Activated CD4-positive, alpha-beta memory T cell treated with anti-CD3 and anti-CD28 coated beads for 36 hours (primary cell): ENCODE measurements at places on chromosomes 2 and 18.

DNA sequence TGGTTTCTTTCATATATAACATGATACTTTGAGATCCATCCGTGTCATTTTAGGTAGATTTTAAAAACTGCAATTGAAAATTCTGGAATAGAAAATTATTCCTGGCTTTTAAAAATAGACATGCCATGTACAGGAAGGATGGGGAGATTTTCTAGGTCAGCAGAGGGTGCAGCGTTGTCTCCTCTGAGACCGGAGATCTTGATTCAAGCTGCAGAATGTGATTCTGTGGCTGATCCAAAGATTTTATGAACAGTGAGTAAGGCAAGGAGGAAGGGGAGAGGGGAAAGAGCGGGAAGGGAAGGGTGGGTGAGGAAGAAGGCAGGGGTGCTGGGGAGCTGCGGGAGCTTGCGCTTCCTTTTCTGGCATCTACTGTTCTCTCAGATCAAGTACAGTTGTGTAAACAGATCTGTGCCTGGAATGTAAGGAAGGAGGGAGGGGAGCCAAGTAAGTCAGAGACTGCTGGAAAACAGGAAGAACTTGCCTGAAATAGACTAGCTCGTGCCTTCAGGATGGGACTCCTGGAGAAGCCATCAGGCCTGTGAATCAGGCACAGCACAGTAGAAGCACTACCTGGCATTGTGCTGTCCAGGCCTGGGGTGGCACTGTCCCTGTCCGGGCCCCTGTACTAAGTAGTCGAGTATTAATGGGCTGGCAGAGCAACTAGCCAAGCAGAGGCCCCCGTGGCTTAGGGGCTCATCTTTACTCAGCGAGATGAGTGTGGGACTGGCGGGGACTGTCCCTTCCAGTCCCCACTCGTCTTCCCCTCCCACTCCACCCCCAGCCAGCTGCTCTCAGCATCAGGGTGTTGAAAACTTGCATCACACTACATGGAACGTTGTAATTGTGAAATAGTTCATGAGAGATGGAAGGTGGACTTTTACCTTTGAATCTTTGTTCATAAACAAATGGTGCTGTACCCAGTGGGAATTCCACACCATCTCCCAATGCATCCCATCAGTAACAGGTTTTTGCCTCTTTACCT lies 163.5 kb downstream of the UXS1 start:
- peak; percentile 72 for DNase-seq

- no peak for DNase-seq
These were observed 38.4 kb downstream of the EPAS1 start for GRCh38 chr2:46335391-46336282.

DNA sequence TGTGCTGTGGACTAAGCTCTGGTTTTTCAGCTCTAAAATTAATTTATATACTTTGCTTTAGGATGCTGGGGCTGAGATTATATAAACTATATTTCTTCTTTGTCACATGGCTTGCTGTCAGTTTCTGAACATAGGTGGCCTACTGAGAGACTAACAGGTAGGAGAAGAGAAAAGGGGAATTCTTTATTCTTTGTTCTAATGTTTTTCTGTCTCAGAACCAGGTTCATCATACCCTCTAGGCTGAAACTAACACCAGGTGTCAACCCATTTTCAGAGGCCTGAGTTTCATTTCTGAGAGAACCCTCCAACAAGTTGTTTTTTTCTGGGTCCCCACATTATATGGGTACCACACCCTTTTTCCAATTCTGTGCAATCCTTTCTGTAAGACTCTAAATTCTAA lies 843.6 kb downstream of the TRIB2 start:
- no peak for DNase-seq

- DNase-seq, result no peak
These were observed 433.7 kb downstream of the MBD2 start for GRCh38 chr18:53790786-53791185.

GRCh38 chr2:241183221-241183620 lies 5.3 kb upstream of the ANO7 start:
- no peak for DNase-seq

GRCh38 chr2:1744446-1745170 lies at the start of gene PXDN:
Gene PXDN (minus strand): TSS chr2:1744515. CDS start chr2:1744455, 60 bp downstream.
- DNase-seq, result no peak

DNA sequence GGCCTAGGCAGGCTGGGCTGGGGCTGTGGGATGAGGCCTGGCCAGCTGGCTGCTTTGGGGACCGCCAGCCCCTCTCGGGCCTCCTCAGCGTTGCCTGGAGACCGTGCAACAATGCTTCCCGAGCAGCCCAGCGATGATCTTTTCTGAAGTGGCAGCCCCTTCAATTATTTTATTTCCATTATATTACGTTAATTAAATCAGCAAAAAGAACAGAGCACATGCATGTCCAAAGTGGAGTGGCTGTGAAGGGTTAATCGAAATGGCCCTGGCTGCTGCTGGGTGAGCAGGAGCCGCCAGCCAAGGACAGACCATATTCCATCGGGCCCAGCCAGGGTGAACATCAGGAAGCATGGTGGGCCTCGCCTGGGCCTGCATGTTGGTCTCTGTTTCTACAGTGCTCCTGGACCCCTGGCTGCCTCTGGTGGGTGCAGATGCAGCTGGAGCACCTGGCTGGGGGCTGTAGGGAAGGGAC lies 245.5 kb downstream of the MYCN start:
- no peak for DNase-seq

DNA sequence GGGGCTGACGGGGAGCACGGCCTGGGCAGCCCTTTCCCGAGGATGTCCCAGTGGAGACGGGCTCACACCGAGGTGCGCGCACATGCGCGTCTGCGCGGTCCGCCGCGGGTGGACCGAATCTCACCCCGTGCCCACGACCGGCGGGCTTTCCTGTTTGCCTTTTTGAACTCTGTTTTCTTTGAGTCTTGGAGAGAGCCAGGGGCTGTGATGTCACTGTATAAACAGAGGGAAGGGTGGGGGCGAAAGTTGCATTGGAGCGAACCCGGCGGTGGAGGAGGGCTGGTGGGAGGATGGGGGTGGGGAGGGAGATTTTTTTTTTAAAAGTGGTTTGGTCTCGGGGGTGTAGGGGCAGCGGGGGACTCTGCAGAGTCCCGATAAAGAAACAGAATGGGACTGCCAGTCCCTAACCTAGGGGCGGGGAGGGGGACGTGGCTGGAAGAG lies 141.2 kb upstream of the CTAGE1 start:
- no peak for DNase-seq

GRCh38 chr2:99399795-99400194 lies 62.6 kb downstream of the EIF5B start:
- DNase-seq, result no peak

DNA sequence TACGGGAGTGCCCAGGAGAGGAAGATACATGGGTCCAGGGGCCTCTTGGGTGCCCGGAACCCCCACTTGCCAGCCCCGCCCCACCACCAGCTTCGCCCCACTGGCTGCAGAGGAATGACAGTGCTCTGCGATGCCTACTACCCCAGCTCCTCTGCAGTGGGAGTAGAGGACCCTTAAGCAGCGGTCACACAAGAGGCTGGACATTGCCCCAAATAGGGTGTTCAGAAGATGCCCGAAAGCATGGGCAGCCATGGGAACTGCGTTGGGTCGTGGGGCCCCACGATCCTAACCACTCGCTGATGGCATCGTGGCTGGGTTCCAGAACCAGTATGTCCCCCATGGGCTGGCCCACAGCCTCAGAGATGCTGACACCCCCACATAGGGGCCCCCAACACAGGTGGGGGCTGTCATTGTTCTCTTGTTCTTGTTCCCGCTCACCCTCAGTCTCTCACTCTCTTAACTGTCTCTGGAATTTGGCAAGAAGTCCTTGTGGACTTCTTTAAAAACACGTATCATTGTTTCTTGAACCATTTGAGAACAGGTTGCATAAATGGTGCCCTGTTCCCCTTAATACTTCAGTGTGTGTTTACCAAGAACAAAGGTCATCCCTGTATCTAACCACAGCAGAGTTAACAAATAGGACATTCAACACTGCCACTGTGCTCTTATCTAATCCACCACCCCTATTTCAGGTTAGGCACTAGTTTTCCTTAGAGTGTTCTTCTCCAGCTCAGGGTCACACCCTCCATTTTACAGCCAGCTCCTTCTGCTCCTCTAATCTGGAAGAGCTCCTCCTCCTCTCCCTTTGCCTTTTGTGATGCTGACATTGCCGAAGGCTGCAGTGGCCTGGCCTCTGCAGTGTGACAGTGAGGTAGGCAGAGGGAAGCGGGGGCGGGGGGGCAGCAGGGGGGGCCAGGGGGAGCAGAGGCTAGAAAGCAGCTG lies 76.3 kb downstream of the STPG4 start:
- no peak for DNase-seq

DNA sequence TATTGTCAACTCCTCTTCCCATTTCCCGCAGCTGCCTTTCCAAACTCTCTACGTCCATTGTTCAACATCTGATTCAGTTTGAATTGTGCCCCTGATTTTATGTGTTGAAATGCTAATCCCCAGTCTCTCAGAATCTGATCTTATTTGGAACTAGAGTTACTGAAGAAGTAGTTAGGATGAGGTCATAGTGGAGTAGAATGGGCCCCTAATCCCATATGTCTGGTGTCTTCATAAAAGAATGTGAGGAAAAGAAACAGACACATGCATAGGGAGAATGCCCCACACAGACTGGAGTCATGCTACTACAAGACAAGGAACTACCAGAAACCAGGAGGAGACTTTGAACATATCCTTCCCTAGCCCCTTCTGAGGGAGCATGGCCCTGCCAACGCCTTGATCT lies 99.2 kb downstream of the LRP1B start:
- no peak for DNase-seq

DNA sequence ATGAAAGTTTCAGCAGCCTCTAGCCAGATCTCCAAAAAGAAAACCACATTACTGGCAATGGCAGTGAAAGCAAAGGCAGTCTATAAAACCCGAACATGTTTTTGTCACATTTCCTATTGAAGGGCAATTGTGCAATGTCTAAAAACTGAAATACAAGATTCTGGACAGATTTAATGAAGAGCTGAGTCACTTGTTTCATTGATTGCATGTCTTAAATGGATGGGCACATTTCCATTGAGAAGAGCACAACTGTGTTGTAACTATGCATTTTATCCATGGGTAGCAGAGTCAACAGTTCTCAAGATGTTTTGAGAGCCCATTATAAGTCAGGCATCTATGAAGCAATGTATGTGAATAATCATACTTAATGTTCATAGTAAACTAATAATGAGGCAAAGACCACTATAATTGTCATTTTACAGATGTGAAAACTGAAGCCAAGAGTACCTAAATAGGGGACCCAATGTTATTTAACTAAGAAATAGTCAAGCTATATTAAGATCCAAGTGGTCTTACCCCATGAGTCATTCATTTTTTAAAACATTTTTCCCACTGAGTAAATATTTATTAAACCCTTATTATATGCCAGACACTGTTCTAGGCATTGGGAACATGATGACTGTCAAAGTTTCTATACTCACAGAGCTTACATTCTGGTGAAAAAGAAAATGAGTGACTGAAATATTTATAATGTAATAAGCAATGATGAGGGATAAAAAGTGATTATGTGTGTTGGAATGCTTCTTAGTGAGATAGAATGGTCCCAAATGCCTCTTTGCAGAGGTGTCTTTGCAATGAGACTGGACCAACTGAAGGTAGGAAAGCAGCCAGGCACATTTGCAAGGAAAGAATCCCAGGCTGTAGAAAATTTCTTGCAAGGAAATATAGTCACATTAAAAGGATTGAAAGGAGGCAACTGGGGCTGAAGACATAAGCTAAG lies 818.9 kb upstream of the ACVR2A start:
- no peak for DNase-seq

- peak; percentile 15 for DNase-seq
These were observed 1.2 kb downstream of the CABLES1 start for GRCh38 chr18:23136326-23137096.

DNA sequence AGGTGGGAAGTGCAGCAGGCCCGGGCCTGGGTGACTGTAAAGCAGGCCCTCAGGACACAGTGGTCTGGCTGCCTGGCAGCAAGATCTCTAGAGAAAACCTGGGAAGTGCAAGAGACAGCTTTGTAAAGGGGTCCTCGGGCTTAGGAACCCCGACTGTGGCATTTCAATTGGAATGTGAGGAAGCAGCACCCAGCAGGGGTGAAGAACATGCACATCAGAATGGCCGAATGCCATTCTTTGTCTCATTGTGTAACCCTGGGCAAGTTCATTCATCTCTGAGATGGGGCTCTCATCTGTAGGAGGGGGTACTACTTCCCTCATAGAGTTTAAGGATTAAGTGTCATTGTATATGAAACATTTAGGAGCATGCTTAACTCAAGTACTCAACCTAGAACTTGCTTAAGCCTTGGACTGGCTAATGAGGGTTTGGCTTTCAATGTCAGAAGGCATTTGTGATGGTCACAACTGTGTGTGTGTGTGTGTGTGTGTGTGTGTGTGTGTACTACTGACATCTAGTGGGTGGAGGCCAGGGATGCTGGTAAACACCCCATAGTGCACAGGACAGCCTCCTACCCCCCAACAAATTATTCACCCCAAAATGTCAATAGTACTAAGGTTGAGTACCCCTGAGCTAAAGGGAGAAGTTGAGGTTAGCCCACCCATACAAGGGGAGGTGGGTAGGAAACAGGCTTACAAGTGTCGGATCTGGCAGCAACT lies 29.3 kb downstream of the MEX3C start:
- no peak for DNase-seq

DNA sequence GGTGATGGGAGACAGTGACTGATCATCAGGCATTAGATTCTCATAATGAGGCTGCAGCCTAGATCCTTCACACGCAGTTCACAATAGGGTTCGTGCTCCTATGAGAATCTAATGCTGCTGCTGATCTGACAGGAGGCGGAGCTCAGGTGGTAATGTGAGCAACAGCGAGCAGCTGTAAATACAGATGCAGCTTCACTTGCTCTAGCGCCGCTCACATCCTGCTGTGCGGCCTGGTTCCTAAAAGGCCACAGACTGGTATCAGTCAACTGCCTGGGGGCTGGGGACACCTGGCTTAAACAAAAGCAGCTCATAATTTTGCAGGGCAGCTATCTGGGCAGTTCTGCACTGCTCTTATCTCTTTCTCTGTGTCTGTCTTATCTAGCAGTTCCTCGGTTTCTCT lies 20.4 kb upstream of the CD226 start:
- peak; percentile 69 for DNase-seq

- no peak for DNase-seq
These were observed 141.5 kb downstream of the FAM210A start for GRCh38 chr18:13584825-13585224.

DNA sequence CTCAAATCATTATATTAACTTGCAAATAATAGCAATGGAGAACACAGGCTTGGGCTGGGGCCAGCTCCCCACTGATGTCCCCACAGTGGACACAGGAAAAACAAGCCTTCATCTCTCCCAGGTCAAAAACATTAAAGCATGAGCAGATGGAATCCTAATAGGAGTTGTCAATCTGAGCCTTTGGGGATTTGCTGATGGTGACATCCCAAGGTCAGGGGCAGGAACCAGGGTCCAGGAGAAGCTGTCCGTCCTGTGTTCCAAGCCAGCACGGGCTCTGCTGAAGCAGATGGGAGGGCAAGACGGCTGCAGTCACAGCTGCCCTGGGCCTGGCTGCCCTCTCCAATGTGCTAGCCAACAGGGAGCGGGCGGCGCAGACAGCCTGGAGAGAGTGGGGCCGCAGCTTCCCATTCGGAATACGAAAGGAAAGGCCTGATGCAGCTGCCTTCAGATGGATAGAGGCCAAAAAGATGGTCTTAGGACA lies 135.5 kb downstream of the NDUFA10 start:
- DNase-seq, result no peak
